ENCODE measurements at places on chromosomes 2 and 18.

GRCh38 chr2:98334439-98335078, 11.7 kb upstream of the CNGA3 start:
- no peak for DNase-seq

- no peak for DNase-seq
These were observed 54.7 kb downstream of the RTN4 start for GRCh38 chr2:54995553-54995952.

DNA sequence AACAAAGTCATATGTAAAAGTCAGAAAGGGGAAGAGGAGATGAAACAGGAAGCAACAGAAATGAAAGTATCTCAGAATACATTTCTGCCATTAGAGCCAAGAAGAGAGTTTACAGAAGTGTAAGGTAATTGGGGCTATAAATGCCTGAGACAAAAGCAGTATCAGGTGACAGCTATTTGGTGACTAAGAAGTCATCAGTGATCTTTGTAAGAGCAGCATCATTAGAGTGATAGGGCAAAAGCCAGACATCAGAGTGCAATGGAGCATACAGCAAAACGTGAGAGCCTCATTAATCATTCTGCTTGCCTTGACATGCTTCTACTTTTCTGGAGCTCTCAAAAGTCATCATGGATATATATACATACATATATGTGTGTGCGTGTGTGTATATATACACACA, 804.7 kb upstream of the PIK3C3 start:
- no peak for DNase-seq

- no peak for DNase-seq
These were observed 1.9 kb downstream of the ADCYAP1 start for GRCh38 chr18:906416-907114.

- peak; percentile 53 for DNase-seq
These were observed 2.5 kb downstream of the MERTK start for GRCh38 chr2:111900859-111901258.

GRCh38 chr2:239361311-239361642, 39.5 kb downstream of the HDAC4 start:
- no peak for DNase-seq

- no peak for DNase-seq
These were observed at the start of gene SERPINB7 for GRCh38 chr18:63775166-63775730. SERPINB7 (plus strand) TSS chr18:63775418; CDS start chr18:63782373, 6,955 bp downstream.

DNA sequence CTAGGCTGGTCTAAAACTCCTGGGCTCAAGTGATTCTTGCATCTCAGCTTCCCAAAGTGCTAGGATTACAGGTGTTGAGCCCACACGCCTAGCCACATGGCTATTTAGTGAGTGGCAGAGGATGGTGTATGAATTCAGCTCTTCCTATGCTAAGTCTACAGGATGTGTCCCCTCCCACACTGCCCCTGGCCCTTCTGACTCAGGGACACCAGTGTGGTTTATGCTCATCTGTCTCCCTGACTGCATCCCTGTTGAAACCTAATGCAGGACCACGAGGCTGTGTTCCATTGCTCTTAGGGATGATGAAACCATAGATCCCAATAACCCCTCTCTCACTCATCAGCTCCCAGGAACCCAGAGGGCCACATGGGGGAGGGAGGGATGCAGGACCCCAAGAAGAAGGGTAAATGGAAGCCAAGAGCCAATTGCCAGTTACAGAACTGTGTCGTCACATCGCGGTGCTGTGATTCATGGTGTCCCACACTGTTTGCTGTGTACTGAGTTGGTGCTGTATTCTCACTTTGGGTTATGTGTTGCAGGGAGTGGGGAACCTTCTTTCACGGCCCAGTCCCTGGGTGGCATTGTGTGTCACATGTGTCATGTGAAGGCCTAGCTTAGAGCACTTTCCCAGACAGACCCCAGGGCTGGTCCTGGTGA, 102.9 kb upstream of the HAAO start:
- DNase-seq, result no peak

- no peak for DNase-seq
These were observed 149.2 kb downstream of the MTCL1 start for GRCh38 chr18:8854550-8854949.

- no peak for DNase-seq
These were observed 82.7 kb downstream of the FAM168B start for GRCh38 chr2:131010566-131010965.

- DNase-seq, result no peak
These were observed 168.4 kb downstream of the EIPR1 start for GRCh38 chr2:3209258-3209657.

- no peak for DNase-seq
These were observed 38.8 kb downstream of the ADAM23 start for GRCh38 chr2:206482123-206482522.

GRCh38 chr2:101308432-101309210, at the start of gene RNF149:
RNF149 (minus strand) TSS chr2:101308701; CDS start chr2:101308588, 113 bp downstream.
- DNase-seq, result peak; percentile 94

DNA sequence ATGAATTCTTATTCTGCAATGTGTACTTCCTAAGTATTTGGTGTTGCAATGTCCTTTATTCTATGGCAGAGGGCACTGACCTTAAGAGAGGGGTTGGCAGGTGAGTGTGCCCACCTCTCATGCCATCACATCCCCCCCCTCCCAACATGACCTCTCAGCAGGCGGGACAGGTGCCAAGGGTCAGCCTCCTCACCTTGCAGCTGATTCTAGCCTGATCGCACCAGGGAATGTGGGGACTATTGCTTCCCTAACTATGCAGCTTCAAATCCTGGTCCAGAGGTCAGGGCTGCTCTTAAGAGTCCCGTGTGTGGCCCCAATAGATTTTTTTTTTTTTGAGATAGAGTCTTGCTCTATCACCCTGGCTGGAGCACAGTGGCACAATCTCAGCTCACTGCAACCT, 9.5 kb downstream of the HJURP start:
- no peak for DNase-seq

- peak; percentile 54 for DNase-seq
These were observed 171.7 kb upstream of the SOX11 start for GRCh38 chr2:5520463-5520972.

DNA sequence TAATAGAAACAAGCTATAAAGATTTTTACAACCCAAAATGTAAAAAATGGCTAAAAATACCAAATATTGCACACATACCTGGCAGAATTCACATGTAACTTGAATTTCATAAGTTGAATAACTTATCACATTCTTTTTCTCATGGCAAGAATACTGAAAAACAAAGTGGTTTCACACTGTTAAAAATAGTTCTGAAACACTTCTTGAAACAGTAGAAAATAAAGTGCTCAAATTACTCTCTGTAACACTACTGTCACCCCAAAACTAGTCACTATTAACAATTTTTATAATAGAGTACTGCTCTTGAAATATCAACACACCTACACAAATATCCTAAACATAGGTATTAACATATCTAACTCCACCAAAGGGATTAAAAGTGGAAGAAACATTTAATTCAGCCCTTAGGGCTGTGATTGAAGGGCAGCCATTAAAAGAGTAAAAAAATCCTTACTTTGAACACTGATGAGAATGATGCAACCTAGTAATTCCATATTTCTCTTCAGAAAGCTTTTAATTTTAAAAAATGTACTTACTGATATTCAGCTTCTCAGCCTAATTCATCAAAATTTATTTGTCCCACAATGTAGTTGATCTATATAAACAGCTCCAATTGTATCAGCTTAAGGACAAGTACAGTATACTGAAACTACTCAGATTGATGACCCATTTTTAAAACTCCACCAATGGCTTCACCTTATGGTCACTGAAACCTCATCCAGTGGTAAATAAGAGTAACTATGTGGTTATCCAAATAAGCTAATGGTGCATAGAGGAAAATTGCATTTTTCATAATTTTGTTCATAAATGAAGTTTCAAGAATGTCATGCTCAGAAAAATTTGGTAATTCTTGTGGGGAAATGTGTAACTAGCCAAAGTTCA, 31.4 kb downstream of the ATF2 start:
- no peak for DNase-seq

- DNase-seq, result no peak
These were observed 420.6 kb downstream of the ZEB2 start for GRCh38 chr2:144099340-144099739.

GRCh38 chr2:29920130-29920577, 1.2 kb downstream of the ALK start:
- peak; percentile 78 for DNase-seq

GRCh38 chr2:69741575-69742321, at the start of gene ANXA4:
ANXA4 (plus strand) TSS chr2:69742134; CDS start chr2:69781566, 39,432 bp downstream.
- peak; percentile 85 for DNase-seq

DNA sequence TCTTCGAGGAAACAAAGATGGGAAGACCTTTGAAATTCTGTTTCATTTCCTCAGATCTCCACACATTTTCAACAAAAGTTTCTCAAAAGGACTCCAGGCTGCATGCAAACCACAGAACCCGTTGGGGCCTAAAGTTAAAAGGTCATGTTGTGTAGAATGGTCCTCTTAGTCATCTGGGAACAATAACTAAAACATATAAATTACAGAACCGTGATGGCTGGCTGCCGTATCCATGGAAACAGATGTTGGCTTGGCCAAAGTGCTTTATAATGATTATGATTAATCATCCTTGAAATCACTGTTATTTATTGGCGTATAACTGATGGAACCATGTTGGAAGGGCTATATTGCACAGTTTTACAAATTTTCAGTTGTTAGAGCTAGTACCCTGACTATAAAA, 182.8 kb upstream of the CRIM1 start:
- no peak for DNase-seq

DNA sequence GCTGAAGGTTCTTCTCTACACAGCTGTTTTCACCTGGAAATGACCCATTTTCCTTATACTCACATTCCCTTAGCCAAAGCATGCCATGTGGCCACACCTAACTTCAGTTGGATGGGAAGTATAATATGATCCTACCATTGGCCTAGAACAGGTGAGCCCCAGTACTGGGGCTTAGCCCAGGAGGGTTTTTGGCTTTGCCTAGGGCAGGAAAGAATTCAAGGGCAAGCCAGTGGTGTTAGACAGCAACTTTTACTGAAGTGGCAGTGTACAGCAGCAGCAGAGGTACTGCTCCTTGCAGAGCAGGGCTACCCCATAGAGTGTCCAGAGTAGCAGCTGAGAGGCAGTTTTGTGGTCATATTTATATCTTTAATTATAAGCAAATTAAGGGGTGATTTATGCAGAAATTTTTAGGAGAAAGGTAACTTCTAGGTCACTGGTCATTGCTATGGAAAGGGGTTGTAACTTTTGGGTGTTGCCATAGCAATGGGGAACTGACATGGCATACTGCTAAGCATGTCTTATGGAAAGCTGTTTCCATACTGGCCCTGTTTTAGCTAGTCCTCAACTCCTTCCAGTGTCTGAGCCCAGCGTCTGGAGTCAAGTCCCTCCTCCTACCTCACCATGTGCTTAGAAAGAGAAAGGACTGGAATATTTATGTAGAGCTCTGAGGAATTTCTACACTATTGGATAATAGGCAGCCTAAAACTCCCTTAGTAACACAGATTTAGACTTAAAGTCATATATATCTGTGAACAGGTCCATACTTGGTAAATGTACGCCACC, 109.0 kb upstream of the DTNA start:
- DNase-seq, result no peak

- peak; percentile 92 for DNase-seq
These were observed 14.8 kb upstream of the BIN1 start for GRCh38 chr2:127121776-127122176.

- no peak for DNase-seq
These were observed 464.5 kb upstream of the SETBP1 start for GRCh38 chr18:44216169-44216568.

DNA sequence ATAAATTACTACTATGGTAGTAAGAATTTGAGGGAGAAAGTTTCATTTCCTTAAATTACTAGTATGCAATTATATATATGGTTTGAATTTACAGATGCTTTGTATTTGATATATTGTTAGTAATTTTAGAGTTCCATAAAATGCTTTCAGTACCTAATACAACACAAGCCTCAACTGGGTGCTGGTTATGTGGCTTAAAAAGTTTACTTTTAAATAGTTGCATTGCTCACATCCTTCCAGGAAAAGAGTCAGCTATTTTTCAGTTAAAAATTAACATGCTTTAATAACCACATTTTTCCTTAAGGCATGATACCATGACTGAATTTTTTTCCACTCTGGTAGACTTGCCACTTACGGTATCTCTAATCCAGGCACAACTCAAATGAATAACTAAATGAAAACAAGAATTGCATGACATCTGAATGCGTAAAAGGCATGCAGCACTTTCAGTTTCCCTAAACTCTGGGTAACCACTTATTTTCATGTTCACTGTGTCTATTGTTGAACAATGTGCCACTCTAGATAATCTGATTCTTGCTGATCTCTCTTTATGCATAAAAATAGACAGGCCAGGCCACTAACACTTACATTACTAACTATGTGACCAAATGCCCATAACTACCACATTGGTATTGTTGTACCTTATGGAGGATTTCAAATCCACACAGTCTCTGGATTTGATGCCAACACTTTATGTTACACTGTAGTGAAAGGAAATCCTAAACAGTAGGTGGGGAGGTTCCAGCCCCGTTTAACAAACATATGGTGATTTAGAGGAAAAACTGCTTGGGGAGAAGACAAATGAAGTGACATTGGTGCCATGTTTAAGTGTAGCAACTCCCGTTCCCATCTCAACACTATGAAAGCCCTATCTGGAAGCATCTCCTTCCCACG, 35.5 kb upstream of the SLC35F5 start:
- DNase-seq, result no peak

DNA sequence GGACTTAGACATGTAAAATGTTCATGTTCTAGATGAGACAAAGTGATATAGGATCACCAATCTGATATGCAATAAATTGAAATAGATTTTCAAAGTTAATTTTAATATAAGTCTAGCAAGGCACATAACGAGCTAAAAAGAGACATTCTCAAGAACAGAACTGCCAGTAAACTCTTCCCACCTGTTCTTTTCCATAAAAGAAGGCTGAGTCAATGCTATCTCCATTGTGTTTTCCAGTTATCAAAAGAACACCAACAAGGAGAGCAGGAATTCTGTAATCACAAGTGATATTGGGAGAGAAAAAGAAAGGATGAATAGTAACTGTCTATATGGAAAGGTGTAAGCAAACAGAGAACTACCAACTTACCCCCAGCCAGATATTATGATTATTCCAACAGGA, 25.6 kb downstream of the GPR155 start:
- DNase-seq, result no peak

GRCh38 chr2:186780701-186781316, 68.2 kb downstream of the ZSWIM2 start:
- DNase-seq, result no peak

GRCh38 chr2:44744961-44745892, 196.3 kb upstream of the SIX3 start:
- DNase-seq, result no peak
